ENCODE measurements at places on chromosomes 7 and 10. TPM values are rescaled to one million over a fixed set of nuclear protein-coding genes. Genes with fewer than 3 reads are reported as not detected.

Gene PPIF
- 42.7 TPM for total RNA-seq

Gene SFTPD
- not detected for total RNA-seq

Gene JAZF1
- total RNA-seq: 14.9 TPM

Gene TRIL
- total RNA-seq: 0.97 TPM

Gene INA
- total RNA-seq: 0.40 TPM

Gene CFTR
- total RNA-seq: not detected

Gene TRIM50
- not detected for total RNA-seq

Gene VGF
- not detected for total RNA-seq

Gene DGKI
- 0.14 TPM for total RNA-seq

Gene EPO
- not detected for total RNA-seq

Gene SMKR1
- not detected for total RNA-seq

Gene FAM131B
- total RNA-seq: 1.4 TPM

Gene UCMA
- total RNA-seq: not detected

Gene OPALIN
- total RNA-seq: not detected

Gene SPDYE16
- 0.22 TPM for total RNA-seq

Gene TNKS2
- total RNA-seq: 33.3 TPM

Gene C10orf105
- total RNA-seq: not detected

Gene RALA
- 181 TPM for total RNA-seq

Gene ADAM12
- total RNA-seq: 0.33 TPM

Gene HYAL4
- total RNA-seq: not detected

Gene PAX4
- not detected for total RNA-seq

Gene OAT
- total RNA-seq: 90.8 TPM

Gene WNT2
- not detected for total RNA-seq

All from endothelial cell of umbilical vein (primary cell).